Testis (tissue), 5 donors: ENCODE measurements at places on chromosomes 5 and 9. TPM values are rescaled to one million over a fixed set of nuclear protein-coding genes. Genes with fewer than 3 reads are reported as not detected.

DNA sequence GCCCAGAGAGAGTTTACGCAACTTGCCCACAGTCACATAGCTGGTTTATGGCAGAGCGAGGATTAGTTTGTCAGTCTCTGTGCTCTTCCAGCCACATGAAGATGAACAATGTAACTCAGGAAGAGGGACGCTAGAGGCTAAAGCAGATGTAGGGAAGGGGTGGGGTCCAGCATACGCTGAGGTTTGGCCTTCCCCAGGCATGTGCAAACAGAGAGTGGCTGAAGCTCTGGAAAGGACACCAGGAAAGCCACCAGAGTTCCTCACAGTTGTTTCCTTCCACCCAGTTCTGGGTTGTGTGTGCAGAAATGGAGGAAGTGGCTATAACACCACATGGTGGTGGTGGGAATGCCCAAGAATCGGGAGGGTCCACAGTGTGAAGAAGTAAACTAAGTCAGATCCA, 60.0 kb downstream of the SNX18 start:
- H3K27me3 ChIP-seq = no peaks in the 10 kb centered on the region
- H3K27ac ChIP-seq = no peak overlapping the region
- DNase-seq = no peak

- no peaks in the 10 kb centered on the region for H3K36me3 ChIP-seq
- H3K4me1 ChIP-seq = no peaks in the 10 kb centered on the region
- no peak for DNase-seq
- H3K27me3 ChIP-seq = no peaks in the 10 kb centered on the region
- H3K4me3 ChIP-seq = no peak overlapping the region
Measured at GRCh38 chr5:88664645-88665044, 218.3 kb downstream of the MEF2C start.

ST8SIA4 gene
- total RNA-seq = 0.39 TPM

DNA sequence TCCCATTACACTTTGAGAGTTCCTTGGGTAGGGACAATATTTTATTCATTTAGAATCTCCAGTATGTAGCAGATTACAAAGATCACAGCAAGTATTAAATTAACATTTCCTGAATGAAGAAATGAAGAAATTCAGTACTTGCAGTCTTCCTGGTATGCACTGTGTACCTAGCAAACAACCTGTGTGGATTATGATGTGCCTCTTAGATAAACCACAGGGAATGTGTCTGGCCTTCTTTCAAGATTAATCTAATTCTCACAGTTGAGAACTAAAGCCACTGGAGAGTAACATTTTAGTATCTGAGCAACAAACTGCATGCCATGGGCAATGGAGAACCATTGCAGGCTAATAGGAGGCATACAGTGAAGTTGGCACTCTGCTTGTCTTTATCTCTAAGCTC, 199.4 kb downstream of the AP3B1 start:
- DNase-seq = no peak
- no peak overlapping the region for H3K4me3 ChIP-seq
- H3K36me3 ChIP-seq = no peaks in the 10 kb centered on the region
- H3K27ac ChIP-seq = no peak overlapping the region

DNA sequence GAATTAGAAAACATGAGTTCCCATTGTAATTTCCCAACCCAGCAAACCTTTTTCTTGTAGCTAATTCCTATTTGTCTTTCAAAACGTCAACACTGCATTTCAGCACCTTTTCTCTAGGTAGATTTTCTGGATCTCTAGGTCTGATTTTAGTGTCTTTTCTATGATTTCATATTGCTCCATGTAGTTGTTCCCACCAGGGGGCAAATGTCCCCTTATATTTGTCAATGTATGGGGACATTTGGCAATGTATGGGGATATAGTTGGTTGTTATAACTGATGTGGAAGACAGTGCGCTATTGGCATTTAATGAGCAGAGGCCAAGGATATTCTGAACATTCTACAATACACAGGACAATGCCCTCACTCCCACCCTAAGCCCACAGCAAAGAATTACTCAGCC, 273.9 kb upstream of the ADRA1B start:
- no peaks in the 10 kb centered on the region for H3K4me1 ChIP-seq
- no peak for DNase-seq
- no peaks in the 10 kb centered on the region for H3K36me3 ChIP-seq
- no peak overlapping the region for H3K4me3 ChIP-seq
- H3K27ac ChIP-seq = no peak overlapping the region

HOMER1 gene
- total RNA-seq = 20.4 TPM

RGS7BP gene
- total RNA-seq = 3.1 TPM

DNA sequence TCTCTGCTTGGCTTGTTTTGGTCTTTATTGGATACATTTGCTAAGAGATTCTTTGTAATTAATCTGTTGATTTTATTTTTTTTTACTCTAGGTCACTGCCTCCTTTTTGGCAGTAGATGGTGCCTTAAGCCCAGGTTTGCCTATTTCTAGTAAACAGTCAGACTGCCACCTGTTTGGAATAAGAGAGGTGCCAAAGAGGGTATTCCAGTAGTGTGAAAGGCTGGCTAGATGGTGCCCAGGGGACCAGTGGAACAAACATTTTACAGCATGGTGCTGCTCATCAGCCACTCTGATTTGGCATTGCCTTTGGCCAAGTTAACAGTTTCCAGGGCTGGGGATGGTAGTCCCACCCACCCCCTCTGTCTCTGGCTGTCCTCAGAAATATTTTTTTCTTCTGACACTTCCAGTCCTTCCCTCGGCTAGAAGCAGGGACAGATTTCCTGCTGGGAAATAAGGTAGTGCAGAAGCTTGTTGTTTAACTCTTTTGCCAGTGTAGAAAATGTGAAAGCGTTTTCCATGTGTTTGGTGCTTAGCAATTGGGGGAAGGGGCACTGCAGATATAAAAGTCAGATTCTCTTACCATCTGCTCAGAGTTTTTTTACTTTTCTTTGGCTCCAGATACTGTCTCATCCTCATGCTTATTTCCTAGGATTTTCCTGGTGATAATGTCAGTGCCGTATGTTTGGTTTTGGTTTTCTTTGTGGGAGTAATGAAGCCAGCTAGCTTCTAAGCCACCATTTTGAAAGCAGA, 36.6 kb upstream of the FBXL7 start:
- H3K4me1 ChIP-seq = no peaks in the 10 kb centered on the region
- no peak for DNase-seq
- H3K27me3 ChIP-seq = no peaks in the 10 kb centered on the region
- H3K27ac ChIP-seq = no peak overlapping the region
- H3K36me3 ChIP-seq = no peaks in the 10 kb centered on the region

- no peak overlapping the region for H3K27ac ChIP-seq
- H3K27me3 ChIP-seq = no peaks in the 10 kb centered on the region
- H3K4me3 ChIP-seq = no peak overlapping the region
- no peaks in the 10 kb centered on the region for H3K36me3 ChIP-seq
- no peak for DNase-seq
- H3K4me1 ChIP-seq = no peaks in the 10 kb centered on the region
Measured at GRCh38 chr5:113099822-113100221, 123.2 kb downstream of the DCP2 start.

GRCh38 chr5:108259306-108259705, 122.6 kb downstream of the FBXL17 start:
- H3K27me3 ChIP-seq = no peaks in the 10 kb centered on the region
- H3K4me1 ChIP-seq = no peaks in the 10 kb centered on the region
- H3K36me3 ChIP-seq = no peaks in the 10 kb centered on the region
